HFFc6 (cell line): ENCODE measurements at places on chromosomes 2 and 18.
A peak's percentile ranks its signal among the peaks of the same experiment; 100 is the strongest.

- no peak for DNase-seq
Measured at GRCh38 chr2:238369591-238370040, 49.3 kb downstream of the TRAF3IP1 start.

DNA sequence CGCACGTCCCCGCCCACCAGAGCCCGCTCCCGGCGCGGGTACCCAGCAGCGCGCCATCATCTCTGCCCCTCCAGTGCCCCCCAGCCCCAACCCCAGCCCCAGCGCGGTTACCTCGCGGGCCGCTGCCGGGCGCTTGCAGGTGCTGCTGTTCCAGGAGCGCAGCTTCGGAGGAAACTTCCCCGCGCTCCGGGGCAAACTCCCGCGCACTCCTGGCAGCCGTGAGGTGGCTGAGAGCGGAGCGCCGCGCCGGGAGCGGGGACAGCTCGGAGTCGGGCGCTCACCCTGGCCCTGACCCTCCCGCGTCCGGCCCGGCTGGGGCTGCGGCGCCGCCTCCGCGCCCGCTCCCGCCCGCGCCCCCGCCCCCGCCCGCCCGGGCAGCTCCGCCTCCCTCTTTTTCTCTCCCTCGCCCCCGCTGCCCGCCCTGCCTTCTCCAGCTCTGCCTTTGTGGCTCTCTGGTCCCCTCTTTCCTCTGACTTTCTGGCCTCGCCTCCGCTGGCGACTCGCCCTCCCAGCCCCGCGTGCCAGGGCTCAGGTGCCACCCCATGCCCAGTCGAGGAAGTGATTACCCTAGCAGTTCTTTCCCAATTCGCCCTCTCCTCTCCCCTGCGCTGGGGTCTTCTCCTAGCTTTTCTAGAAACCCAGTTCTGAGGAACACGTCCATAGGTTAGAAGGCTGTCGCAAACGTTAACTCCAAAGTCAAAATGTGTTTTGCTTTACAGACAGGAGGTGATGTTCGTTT lies at the start of gene CHST9:
TSS of gene CHST9 (minus strand) at position 284 of the 739 bp plus-strand sequence. CDS start 42,499 bp downstream, outside the sequence.
- no peak for DNase-seq

DNA sequence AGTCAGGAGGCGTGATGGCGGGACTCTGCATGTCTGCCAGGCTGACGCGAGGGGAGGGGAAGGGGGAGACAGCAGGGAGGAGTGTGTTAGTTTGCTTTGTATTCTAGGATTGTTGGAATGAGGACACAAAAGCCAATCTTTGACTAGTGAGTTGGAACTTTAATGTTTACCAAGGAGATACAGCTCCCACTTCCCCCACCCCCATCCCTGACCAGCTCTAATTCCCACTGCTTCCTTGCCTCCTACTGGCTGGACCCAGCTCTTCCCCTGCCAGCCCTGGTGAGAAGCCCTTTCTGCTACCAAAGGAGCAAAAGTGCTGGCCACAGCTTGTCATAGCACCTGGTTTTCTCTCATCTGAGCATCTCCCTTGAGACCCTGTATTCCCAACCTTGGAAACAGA lies 84.5 kb downstream of the CELF4 start:
- no peak for DNase-seq

DNA sequence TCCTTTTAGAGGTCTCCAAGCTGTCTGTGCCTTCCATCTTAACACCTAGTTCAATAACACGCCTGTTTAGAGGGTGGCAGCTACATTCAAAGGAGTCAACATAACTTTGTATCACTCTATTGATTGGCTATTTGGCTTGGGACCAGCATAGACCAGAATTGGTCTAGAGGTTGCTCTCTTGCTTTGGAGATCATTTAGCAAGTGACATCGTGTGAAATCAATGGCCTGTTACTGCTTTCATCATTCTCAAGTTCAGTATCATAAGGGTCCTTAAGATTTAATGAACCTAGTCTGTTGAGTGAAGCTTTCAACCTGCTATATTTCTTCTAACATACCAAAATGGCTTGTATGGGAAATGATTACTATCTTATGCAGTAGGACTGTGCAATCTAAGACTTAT lies 768.2 kb downstream of the NRXN1 start:
- DNase-seq: no peak

DNA sequence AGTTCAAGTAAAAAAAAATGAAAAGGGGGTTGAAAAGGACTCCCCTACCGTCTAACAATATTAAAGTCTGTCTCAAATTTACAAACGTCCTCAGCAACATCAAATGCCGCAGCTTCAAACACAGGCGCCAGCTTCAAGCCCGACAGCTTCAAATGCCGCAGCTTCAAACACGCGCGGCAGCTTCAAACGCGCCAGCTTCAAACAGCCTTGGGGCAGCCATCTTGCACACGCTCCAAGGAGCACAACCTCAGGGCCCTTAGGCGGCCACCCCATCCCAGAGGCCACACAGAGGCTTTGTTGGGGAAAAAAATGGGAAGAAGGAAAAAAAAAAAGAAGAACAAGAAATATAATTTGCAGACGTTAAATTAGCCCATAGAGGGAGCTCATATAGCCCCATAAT lies 244.4 kb upstream of the VRK2 start:
- DNase-seq: no peak

- no peak for DNase-seq
Measured at GRCh38 chr2:81007104-81007503, 702.6 kb upstream of the LRRTM1 start.

DNA sequence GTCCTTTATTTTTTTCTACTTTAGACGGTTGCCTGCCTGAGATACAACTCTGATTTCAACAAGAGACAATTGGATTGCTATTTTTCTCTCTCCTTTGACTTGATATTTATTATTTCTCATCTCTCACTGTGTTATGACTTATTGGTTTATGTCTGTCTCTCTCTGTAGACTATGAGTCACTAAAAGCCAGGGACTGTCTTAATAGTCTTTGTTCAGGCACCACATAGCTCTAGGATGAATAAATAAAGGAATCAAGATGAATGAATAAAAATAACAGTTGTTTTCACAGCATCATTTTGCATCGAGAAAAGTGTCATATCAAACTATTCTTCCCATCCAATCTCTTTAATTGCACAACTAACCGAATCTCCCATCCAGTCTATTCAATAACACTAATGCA lies 31.4 kb upstream of the CD28 start:
- peak; percentile 51 for DNase-seq

DNA sequence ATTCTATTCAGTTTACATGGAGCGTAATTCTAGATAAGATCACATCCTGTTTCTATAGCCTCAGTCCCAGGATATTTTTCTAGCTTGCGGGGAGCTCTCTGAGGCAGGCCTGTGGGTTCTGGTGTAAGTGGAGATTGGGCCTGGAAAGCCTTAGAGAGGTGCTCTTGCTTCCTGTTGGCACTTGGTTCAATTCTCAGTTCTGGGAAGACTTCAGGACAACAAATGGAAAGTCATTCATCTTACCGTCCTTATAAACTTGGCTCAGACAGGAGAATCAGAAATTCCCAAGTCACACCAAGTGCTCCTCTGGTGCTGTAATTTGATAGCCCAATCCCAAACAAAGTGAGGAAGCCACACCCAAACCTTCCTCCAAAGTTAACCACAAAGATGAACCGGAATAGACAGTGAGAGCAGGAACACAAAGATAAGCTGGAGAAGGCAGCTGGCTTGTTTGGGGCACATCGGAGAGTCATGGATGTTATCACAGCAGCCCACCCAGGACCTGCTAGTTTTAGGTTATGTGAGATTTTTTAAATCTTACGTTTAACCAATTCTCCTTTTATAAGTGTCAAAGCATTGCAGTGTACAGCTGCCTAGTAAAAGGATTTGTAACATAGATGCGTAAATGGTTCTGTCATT lies 144.3 kb upstream of the MAP3K20 start:
- DNase-seq: peak; percentile 4

GRCh38 chr2:164523009-164523408 lies 98.3 kb downstream of the GRB14 start:
- no peak for DNase-seq

DNA sequence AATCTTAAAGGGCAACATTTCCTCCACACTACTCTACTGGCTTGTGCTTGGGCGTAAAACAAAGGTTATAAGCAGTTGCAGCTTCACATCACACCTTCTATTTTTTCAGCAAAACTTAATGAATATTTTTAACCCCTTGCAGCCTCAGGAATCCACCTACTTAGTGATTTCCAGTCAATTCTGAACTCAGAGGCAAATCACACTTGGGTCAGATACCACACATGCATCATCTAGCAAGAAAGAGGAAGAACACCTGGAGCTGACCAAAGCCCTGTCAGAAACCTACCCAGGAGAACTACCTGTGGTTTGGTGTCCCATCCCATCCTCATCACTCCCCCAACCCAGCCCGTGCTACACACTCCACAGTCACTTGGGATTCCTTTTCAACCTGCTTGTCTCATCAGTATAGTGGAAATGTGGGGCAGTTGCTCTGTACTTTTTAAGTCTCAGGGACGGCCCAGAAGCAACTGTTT lies 25.5 kb downstream of the PIAS2 start:
- DNase-seq: no peak

DNA sequence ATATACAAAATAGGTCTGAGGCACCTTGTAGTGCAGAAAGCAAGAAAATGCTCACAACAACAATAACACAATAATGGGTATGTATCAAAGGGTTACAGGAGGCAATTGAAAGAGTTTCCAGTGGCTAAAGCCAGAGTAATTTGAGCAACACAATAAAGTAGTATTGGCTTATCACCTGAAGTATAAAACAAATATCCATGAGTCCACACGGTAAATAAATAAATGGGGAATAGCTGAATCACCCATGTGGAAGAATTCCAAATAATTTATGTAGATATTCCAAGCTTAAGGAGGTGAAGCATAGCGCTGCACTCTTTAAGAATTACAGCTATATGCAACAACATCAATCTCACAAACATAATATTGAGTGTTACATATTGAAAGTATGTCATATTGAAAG lies 110.8 kb downstream of the AFF3 start:
- DNase-seq: no peak

DNA sequence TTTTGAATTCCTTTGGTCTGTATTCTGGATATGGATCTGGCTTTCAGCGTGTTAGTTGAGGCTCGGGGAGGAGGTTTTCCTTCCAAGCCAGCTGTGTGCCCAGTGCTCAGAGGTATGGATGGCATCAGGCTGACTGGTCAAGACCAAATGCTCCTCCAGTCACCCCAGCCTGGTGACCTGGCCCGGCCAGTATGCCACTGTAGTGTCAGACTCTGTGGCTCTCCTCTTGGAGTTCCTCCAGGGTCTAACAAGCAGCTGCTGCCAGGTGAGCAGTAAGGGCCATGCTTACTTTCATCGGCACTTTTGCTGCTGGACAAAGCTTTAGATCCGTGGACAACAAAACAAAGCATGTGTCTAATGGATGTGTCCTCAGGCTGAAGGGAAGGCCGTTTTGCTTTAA lies 44.1 kb downstream of the CABLES1 start:
- no peak for DNase-seq

GRCh38 chr2:183123117-183123958 lies 905 bp upstream of the NUP35 start:
- no peak for DNase-seq

GRCh38 chr18:78191276-78191675 lies 788.3 kb upstream of the SALL3 start:
- DNase-seq: no peak

GRCh38 chr2:25314514-25315315 lies 27.0 kb downstream of the DNMT3A start:
- no peak for DNase-seq

- no peak for DNase-seq
Measured at GRCh38 chr18:57094175-57094574, 52.7 kb upstream of the BOD1L2 start.

GRCh38 chr2:13791019-13791547 lies 841.4 kb upstream of the LRATD1 start:
- no peak for DNase-seq

GRCh38 chr2:191604154-191604553 lies 73.8 kb upstream of the NABP1 start:
- DNase-seq: no peak

DNA sequence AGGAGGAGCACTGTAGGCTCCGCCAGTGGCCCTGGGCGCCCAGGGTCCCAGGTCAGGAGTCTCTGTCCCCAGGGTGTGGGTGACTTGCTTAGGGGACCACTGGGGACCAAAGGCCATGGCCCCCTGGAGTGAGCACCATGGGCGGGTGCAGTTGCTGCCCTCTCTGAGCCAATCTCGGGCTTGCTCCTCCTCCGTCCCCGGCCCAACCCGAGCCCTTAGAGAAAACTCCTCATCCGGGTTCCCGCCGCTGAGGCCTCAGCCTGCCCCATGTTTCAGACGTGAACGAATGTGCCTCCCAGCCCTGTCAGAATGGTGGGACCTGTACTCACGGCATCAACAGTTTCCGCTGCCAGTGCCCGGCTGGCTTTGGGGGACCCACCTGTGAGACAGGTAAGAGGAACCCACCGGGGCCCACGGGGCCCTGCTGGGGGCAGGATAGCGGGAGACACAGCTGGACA lies 38.6 kb downstream of the SNED1 start:
- DNase-seq: no peak

DNA sequence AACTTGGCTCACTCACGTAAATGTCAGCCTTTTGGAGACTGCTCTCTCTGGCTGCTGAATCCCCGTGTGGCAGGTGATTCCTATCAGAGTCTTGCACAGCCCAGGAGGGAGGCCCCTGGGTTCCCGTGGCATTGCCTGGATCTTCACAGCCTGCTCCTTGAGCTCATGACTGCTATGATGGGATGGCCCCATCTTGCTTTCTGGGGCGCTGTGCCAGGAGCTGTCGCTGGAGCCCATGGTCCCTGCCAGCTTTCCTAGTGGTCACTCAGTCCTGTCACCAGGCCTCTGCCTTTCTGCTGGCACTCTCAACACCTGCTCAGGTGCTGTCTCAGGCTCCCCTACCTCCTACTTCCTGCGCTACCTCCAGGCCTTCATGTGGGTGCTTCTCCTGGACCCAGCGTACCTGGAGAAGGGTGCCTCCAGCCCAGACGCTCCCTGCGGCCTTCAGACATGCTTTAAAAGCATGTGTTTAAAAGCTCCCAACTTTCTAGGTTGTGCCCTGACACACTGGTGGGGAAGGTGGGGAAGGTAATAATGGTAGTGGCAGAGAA lies 110.1 kb downstream of the MCFD2 start:
- DNase-seq: no peak

DNA sequence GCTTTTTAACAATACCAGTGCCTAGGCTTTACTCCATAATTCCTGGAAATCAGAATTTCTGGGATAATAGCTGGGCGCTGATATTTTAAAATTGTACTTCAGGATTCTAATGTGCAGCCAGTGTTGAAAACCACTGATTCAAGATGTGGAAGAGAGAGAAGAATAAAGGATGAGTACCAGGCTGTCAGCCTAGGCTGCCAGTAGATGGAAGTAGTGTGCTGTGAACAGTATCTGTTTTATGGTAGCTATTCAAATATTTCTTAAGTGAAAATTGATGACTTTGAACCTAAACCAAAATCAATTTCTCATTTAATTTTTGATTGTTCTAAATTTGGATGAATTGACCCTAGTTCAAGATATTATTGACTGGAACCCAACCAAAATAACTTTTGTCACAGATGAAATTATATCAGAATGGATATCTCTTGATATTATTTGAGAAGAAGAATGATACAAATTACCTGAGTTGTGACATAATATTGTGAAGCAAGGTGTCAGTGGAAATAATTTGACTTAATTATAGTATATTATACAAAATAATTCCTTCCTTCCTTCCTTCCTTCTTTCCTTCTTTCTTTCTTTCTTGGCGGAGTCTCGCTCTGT lies 88.0 kb downstream of the COMMD1 start:
- peak; percentile 52 for DNase-seq

- no peak for DNase-seq
Measured at GRCh38 chr2:24642351-24642750, 150.8 kb downstream of the PTRHD1 start.
